ENCODE measurements at places on chromosomes 7 and 10. TPM values are rescaled to one million over a fixed set of nuclear protein-coding genes. Genes with fewer than 3 reads are reported as not detected.

DNA sequence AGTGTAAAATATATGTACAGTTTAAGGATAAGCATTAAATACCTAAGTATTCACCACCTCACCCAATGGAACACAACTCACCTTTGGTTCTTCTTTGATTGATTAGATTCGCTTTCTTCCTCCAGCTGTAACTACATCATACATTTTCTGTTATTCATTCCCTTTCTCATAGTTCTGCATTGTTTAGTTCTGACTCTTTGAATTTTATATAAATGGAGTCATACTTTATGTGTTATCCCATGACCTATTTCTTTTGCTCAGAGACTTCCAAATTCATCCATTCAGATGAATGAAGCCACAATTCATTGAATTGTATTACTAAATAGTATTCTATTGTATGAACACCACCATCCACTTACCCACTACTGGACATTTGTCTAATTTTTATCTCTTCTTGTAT lies 12.3 kb downstream of the THNSL1 start:
- H3K36me3 ChIP-seq = peaks cover 3% of the 10 kb centered on the region
- no peaks in the 10 kb centered on the region for H3K27me3 ChIP-seq

GRCh38 chr10:131899695-131900349 lies 986 bp upstream of the PPP2R2D start:
- H3K4me1 ChIP-seq = no peaks in the 10 kb centered on the region
- no peaks in the 10 kb centered on the region for H3K27me3 ChIP-seq
- DNase-seq = peak; percentile 65
- no peaks in the 10 kb centered on the region for H3K36me3 ChIP-seq

GRCh38 chr10:12401466-12401865 lies 52.1 kb downstream of the CAMK1D start:
- no peak for DNase-seq
- no peaks in the 10 kb centered on the region for H3K4me1 ChIP-seq
- H3K27me3 ChIP-seq = no peaks in the 10 kb centered on the region
- no peak overlapping the region for H3K27ac ChIP-seq

DNA sequence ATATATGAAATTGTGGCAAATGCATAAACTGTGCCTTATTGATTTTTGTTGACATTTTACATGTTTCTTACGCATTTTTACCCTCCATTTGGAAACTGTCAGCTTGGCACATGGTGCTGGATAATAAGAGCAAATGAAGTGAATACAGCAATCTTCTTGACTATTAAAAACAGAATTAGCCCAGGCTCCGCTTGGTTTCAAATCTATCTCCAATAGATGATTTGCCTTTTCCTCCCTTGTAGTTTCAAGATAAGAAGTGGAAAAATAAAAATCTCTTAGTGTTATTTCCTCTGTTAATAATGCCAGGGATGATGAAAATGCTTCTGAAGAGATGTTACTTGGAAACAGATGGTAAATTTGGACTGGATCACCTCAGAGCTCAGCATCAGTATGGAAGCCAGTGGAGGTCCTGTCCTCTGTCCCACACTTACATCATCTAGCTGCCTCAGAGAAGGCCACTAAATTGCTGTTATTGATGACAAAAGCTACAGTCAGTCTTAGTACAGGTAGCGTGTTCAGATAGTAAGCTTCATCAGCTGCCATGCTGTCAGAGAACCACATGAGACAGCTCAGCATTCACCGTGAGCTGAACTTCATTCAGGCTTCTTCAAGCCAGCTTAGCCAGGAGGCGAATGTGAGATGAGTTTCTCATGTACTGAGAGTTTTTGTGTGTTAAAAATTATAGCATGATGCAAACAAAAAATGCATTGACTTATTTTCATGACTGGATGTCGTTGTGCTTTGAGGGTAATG lies 246.8 kb downstream of the CELF2 start:
- no peak overlapping the region for H3K4me3 ChIP-seq
- no peaks in the 10 kb centered on the region for H3K4me1 ChIP-seq
- H3K27me3 ChIP-seq = peaks cover under 1% of the 10 kb centered on the region

- H3K4me1 ChIP-seq = no peaks in the 10 kb centered on the region
- no peaks in the 10 kb centered on the region for H3K27me3 ChIP-seq
- H3K4me3 ChIP-seq = no peak overlapping the region
- DNase-seq = no peak
- no peaks in the 10 kb centered on the region for H3K36me3 ChIP-seq
Observed at GRCh38 chr10:67784474-67784873, 53.5 kb downstream of the DNAJC12 start.

DNA sequence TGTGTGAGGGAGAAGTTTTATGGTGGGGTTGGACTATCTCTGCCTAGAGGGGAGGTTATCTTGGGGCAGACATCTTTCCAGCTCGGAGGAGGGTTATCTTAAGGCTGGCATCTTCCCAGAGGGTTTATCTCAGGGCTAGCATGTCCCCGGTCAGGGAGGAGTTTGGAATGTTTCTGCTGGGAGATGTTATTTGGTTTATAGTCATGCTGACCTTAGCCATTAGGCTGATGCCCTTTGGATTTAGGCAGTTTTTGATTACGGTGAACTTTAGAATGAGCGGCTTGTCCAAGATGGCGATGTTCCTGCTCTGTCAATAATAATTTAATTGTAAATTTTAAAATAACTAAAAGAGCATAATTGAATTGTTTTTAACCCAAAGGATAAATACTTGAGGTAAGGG lies 236.4 kb downstream of the CACNB2 start:
- no peak overlapping the region for H3K27ac ChIP-seq
- H3K27me3 ChIP-seq = no peaks in the 10 kb centered on the region
- DNase-seq = no peak
- H3K36me3 ChIP-seq = no peaks in the 10 kb centered on the region

DNA sequence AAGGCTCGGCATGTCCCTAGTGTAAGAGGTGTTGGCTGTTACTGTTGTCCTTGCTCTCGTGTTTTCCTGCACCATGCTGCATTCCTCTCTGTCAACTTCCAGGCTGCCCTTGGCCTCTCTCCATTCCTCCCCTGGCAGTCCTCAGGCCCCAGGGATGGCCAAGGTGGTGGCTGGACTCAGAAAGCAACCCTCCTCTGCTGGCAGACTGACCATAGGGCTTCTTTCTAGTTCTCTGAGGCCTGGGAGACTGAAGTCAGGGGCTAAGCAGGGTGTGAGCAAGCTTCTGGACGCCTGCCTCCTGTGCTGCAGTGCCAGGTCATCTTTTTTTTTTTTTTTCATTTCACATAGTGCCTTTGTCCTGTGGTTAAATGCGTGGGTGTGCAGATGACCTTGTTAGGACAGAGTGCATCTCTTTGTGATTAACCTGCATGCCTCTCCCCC lies 72.0 kb downstream of the GOLGA7B start:
- no peak overlapping the region for H3K4me3 ChIP-seq
- H3K4me1 ChIP-seq = no peaks in the 10 kb centered on the region
- no peaks in the 10 kb centered on the region for H3K27me3 ChIP-seq
- no peak for DNase-seq
- H3K36me3 ChIP-seq = no peaks in the 10 kb centered on the region
- H3K27ac ChIP-seq = no peak overlapping the region

DNA sequence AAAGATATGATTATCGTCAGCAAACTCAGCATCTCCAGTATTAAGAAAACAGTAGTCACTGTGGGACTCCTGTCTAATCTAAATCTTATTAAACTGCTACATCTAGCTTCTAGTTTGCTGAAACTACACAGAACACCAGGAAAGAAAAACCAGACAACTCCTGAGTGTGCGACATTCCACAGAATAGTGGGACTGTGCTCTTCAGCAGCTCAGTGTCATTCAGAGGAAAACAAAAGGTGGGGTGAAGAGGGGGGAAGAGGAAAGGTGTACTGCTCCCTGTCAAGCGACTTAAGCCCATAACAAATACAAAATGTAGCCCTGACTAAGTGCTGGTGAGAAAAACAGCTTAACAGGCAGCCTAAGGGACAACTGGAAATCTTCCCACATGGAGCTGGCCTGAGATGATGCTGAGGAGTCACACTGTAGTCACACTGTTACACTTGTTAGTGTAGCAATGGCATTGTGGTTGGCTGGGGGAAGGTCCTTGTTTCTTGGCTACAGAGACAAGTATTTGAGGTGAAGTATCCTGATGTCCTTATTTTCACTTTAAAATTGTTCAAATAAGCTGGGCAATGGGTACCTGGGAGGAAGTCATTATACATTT lies 135.5 kb downstream of the USP6NL start:
- no peak overlapping the region for H3K4me3 ChIP-seq
- no peaks in the 10 kb centered on the region for H3K27me3 ChIP-seq
- H3K27ac ChIP-seq = no peak overlapping the region
- H3K4me1 ChIP-seq = peaks cover 5% of the 10 kb centered on the region
- H3K36me3 ChIP-seq = no peaks in the 10 kb centered on the region

DNA sequence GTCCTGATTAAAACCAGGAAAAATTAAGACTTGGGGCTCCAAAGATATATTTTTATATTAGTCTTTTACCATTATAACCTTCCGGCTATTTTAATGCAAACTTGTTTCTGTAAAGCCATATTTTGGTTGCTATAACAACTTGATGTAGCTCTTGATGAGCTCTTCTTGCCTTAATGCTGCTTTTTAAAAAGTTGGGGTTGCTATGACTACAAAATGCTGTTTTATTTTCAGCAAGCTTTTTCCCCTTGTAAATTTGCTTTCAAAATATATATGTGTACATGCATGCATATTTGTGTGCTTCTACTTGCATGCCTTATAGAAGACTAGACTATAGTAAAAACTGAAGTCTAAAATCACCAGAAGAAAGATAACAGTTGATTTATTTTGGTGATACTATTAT lies 99.7 kb downstream of the CSTF2T start:
- no peaks in the 10 kb centered on the region for H3K4me1 ChIP-seq
- no peak for DNase-seq
- H3K36me3 ChIP-seq = no peaks in the 10 kb centered on the region

DNA sequence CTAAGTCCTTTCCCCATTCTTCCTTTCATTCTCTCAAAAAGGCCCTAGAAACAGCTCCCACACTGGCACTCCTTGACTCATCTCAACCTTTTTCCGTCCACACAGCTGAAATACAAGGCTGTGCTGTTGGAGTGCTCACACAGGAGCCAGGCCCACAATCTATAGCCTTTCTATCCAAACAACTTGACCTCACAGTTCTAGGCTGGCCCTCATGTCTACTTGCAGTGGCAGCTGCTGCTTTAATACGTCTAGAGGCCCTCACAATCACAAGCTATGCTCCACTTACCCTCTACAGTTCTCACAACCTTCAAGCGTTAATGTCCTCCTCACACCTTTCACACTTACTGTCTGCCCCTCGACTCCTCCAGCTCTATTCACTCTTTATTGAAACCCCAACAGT lies 12.0 kb upstream of the LRRC61 start:
- peaks cover 14% of the 10 kb centered on the region for H3K4me1 ChIP-seq
- no peak overlapping the region for H3K27ac ChIP-seq
- no peak for DNase-seq
- no peaks in the 10 kb centered on the region for H3K27me3 ChIP-seq
- H3K4me3 ChIP-seq = no peak overlapping the region

GRCh38 chr10:52906046-52906445 lies 133.5 kb upstream of the MBL2 start:
- DNase-seq = no peak
- no peaks in the 10 kb centered on the region for H3K36me3 ChIP-seq
- no peak overlapping the region for H3K27ac ChIP-seq
- no peaks in the 10 kb centered on the region for H3K27me3 ChIP-seq
- H3K4me3 ChIP-seq = no peak overlapping the region
- H3K4me1 ChIP-seq = no peaks in the 10 kb centered on the region

GRCh38 chr7:49812534-49812933 lies 39.1 kb downstream of the VWC2 start:
- no peak for DNase-seq
- no peaks in the 10 kb centered on the region for H3K4me1 ChIP-seq
- H3K4me3 ChIP-seq = no peak overlapping the region
- H3K36me3 ChIP-seq = no peaks in the 10 kb centered on the region

GRCh38 chr10:131173484-131174210 lies 137.9 kb downstream of the TCERG1L start:
- DNase-seq = no peak
- no peak overlapping the region for H3K4me3 ChIP-seq
- H3K27ac ChIP-seq = no peak overlapping the region
- no peaks in the 10 kb centered on the region for H3K27me3 ChIP-seq

GRCh38 chr7:6290319-6290741 lies 17.9 kb upstream of the CYTH3 start:
- no peak overlapping the region for H3K27ac ChIP-seq
- H3K27me3 ChIP-seq = no peaks in the 10 kb centered on the region
- H3K4me1 ChIP-seq = no peaks in the 10 kb centered on the region
- DNase-seq = no peak
- H3K36me3 ChIP-seq = no peaks in the 10 kb centered on the region

- no peaks in the 10 kb centered on the region for H3K27me3 ChIP-seq
- H3K36me3 ChIP-seq = no peaks in the 10 kb centered on the region
- H3K27ac ChIP-seq = no peak overlapping the region
Observed at GRCh38 chr10:62116896-62117295, 151.7 kb downstream of the RTKN2 start.

DNA sequence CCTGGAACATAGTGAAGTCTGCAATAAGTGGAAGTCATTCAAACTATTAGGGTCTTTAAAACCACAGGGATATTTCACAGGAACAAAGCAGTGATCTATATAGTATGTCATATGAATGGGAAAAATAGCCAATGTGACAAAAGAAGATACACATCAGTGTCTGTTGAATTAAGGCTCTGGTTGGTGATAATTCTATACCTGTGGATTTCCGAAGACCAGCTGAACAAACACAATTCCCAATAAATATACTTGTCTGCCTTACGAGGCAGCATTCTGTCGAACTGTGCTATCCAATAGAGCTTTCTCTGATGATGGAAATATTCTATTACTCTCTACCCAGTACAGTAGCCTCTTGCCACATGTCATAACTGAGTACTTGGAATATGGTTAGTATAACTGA lies 55.9 kb upstream of the CAV2 start:
- H3K36me3 ChIP-seq = no peaks in the 10 kb centered on the region
- H3K4me3 ChIP-seq = no peak overlapping the region
- no peaks in the 10 kb centered on the region for H3K4me1 ChIP-seq
- H3K27me3 ChIP-seq = no peaks in the 10 kb centered on the region
- H3K27ac ChIP-seq = no peak overlapping the region

DNA sequence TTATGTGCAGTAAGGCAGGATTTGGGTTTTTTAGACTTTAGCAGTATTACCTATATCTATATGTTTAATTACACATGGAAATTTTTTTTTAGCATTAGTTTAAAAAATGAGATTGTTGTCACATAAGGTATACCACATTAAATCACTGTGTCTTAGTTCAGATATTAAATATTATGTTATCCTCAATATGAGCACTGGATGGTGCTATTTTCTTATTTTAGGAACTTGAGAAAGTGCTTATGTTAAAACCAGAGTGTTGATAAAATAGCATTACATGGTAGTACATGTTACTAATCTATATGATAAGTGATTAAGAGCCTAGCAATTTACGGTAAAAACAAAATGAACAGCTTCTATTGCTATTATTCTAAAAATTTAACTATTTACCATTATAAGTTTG lies 28.8 kb downstream of the MIOS start:
- H3K27me3 ChIP-seq = no peaks in the 10 kb centered on the region
- no peaks in the 10 kb centered on the region for H3K4me1 ChIP-seq
- H3K36me3 ChIP-seq = peaks cover 7% of the 10 kb centered on the region
- no peak overlapping the region for H3K4me3 ChIP-seq

Gene LIPK
- total RNA-seq = not detected

Gene NEBL
- 21.2 TPM for total RNA-seq

Gene MRLN
- not detected for total RNA-seq

Gene SPDYE5
- not detected for total RNA-seq

Gene TAS2R3
- 2.7 TPM for total RNA-seq

Gene GIMAP6
- 48.7 TPM for total RNA-seq

Gene ADCY1
- total RNA-seq = 3.7 TPM

Gene OR2A1
- not detected for total RNA-seq

Gene THSD7A
- total RNA-seq = 24.3 TPM
